T1000 (cell line): ENCODE measurements at places on chromosomes 4 and X.
A peak's percentile ranks its signal among the peaks of the same experiment; 100 is the strongest.

DNA sequence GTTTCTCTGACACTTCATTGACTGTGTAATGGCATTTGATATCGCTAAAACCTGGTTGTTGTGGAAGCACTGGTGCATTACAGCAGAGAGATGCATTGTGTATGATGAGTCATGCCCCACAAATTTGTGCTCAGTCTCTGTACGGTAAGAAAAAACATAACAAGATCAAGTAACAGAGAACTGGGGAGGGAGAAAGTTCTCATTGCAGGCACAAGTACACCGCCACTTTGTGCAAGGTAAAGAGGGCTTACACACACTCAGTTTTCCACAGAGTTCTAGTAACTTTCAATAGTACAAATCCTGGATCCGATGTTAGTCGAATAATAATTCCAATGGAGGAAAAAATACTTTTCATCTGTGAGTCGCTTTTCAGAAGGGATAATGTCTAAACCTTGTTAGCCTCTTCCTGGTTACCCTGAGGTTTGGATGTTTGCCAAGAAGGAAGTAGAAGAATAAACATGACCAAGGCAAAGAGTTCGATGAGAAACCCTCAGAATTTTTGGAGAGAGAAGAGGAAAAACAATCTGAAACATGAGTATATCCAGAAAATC is 512.5 kb upstream of the SLIT2 start:
- peak; percentile 62 for DNase-seq

- DNase-seq, result no peak
Measured at GRCh38 chrX:39519566-39520301, 578.0 kb downstream of the BCOR start.

DNA sequence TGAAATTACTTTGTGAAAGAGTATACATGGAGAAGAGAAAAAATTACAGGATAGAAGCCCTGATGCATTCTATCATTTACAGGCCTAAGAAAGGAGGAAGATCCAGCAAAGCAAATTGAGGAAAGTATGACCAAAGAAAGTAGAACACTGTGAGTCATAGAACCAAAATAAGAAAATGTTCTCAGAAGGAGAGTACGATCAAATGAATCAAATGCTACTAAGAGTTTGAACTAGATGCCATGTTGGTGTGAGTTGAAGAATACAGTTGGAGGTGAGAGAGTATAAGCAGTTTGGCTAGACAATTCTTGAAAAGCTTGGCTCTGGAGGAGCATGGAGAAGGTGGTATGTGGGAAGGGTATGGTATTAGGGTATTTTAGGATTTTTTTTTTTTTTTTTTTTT is 161.8 kb downstream of the RPA4 start:
- DNase-seq, result no peak

DNA sequence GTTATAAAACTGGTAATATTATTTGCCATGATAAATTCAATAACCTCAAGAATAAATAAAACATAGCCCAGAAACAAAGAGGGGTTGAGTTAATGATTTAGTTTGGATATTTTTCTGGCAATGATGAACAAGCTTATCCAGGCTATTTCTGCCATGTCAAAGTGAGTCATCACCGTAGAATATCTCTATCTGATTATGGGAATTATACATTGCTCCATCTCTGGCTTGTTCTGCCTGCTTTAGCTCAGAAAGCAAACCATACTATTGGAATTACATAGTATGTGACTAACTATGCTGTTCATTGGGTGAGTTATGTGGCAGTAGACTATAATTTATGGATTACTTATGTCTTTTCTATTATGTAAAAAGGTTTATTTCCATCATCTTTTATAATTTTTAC is 680.1 kb upstream of the AADAT start:
- DNase-seq, result no peak

GRCh38 chr4:150694438-150694837 is 112.5 kb downstream of the MAB21L2 start:
- no peak for DNase-seq

DNA sequence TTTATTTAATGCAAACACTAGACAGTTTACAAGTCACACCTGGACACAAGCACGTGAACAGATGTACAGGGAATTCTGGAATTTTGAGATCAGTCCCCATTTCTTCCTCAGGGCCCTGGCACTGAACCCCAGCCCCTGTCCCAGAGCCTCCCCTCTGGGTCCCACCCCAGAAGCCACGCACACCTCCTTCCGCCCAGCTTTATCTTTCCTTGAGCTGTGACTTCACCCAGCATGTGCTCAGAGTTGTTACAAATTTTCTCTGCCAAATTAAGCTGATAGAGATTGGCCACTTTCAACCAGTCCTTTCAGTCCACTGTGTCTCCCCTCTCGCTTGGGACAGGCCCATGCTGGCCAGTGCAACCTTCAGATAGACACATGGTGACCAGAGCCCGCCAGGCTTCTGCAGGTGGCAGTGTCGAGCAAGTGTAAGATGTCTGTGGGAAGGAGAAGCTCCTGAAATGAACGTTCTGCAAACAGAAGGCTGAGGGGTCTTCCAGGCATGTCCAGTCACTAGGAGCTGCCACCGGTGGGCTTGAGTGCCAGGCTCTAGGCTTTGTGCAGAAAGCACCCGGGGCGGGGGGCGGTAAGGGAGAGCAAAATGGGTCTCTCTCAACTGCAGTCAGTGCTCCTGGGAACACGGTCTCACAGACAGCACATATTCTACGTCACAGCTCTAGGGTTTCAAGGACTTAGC is 73.3 kb downstream of the MTMR1 start:
- DNase-seq, result no peak

- DNase-seq, result peak; percentile 40
Measured at GRCh38 chr4:61201561-61201960, 1.4 kb downstream of the ADGRL3 start.

GRCh38 chrX:16892504-16893362 is 22.6 kb upstream of the RBBP7 start:
- no peak for DNase-seq

DNA sequence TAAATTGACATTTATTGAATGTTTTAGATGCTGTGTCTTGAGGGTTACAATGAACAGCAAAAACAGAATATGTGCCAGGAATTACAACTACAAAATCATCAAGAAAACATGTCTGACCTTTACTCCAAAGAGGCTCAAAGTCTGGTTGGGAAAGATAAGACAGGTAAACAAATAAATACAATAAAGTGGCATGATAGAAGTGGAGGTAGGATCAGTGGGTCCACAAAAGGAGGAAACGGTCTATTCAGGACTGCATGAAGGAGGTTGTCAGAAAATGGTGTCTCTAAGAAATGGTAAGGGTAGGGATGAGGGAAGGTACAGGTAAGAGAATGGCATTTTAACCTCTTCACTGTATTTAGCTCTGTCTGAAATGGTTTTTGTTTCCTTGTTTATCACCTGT is 3.8 kb downstream of the ARHGEF38 start:
- DNase-seq, result no peak

GRCh38 chrX:130034178-130034577 is 51.7 kb downstream of the BCORL1 start:
- no peak for DNase-seq

DNA sequence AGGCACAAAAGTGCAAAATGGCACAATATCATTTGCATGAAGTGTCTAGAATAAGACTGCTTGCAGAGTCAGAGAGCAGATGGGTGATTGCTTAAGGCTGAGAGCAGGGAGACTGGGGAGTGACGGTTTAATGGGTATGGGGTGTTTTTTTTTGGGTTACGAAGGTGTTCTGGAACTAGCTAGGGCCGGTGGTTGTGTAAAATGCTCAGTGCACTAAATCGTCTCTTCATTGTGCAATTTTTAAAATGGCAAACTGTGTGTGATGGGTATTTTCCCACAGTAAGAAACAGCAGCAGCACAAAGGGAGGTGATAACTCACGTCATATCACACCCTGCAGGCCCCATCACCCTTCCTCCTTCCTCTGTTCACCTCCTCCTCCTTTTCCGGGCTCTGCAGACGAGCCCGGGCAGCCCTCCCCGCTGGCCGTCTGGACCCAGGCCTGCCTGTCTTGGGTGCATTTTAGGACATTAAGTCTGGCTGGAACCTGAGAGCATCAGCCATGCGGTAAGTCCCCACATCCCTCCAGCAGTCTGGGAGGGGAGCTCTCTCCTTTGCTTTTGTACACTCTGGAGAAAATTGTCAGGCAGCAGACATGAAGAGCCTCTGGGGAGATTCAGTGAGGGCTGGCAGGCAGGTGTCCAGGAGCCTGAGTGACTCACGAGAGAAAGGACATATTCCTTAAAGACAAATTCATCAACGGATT is 42.7 kb downstream of the ASMT start:
- DNase-seq, result peak; percentile 18

DNA sequence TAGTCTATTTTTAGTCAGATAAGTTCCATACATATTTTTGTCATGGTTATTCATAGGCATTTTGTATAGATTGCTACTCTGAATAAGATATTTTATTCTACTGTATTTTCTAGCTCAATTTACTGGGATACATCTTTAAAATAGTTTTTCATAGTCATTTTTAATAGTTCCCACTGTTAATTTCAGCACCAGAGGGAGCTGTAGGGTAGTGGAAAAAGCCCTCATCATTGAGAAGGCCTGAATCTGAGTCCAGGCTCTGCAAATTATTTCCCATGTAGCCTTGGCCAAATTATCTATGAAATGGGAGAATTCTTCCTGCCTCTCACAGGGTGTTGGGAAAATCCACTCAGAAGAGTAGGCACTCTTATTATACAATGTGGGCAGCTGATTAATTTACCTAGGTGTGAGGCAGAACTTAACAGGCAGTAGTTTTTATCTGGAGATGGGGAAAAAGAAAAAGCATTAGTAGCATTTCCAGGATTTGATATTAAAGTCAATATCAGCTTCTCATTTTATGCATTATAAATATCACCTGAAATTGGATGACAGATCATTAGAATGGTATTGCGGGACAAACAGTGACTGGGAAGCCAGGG is 102.9 kb upstream of the PAQR3 start:
- DNase-seq, result no peak

DNA sequence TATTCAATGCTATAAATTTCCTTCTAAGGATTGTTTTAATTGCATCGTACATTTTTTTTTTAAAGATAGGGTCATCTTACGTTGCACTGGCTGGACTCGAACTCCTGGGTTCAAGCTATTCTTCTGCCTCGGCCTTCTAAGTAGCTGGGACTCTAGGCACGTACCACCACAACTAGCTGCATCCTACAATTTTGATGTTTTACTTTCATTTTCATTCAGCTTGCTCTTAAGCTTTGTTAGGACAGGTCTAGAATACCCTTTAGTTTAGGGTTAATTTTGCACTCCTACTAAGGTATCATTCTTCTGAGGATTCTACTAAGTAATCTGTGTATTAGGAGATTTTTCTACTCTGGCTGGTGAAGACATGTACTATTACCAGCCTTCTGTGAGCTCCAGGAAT is 50.2 kb upstream of the C1GALT1C1 start:
- no peak for DNase-seq

DNA sequence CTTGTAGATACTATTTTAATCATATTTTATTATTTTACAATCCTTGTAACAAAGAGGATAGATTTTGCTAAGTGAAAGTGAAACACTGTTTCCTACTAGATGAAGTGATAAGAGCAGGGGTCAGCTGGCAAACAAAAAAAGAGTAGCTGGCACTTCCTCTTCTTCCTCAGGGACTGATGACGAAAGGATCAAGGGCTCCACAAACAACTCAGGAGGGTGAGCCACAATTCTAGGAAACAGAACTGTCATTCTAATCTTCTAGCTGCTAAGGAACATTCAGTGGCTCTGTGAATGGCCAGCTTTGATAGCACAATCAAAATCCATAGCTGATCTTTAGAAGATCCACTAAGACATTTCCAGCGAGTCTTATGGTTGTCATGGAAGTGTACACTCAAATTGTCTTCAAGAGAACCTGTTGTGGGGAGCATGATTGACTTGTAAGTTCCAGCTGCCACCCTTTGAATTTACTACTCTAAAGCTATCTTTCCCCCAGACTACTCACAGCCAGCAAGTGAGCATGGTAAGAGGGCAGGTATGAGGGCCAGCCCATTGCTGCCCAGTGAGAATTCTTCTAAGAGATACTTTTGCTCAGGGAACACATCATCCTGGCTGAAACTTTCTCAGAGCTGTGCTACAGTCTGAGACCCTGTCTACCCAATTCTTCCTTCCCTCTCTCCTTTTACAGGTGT is 275.7 kb upstream of the RASGEF1B start:
- DNase-seq, result no peak

DNA sequence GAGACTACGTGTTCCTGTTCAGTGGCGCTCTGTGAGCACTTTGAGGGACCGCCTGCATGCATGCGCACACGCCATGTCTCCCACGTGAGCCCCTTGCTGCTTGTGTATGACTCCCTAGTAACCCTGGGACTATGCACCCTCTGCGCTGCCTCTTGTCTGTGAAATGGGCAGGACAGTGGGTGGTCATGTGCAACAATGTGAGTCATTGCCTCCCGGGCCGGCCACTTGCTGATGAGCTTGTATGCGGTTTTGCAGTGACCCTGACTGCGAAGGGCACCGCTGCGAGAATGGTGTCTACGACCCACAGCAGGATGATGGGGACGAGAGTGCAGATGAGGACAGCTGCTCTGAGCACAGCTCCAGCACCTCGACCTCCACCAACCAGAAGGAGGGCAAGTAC is 61.4 kb downstream of the TNIP2 start:
- no peak for DNase-seq

- no peak for DNase-seq
Measured at GRCh38 chr4:122666527-122667245, 45.8 kb upstream of the IL21 start.

- peak; percentile 53 for DNase-seq
Measured at GRCh38 chr4:16897991-16898827, at the start of gene LDB2. LDB2 (minus strand) TSS chr4:16898645.

DNA sequence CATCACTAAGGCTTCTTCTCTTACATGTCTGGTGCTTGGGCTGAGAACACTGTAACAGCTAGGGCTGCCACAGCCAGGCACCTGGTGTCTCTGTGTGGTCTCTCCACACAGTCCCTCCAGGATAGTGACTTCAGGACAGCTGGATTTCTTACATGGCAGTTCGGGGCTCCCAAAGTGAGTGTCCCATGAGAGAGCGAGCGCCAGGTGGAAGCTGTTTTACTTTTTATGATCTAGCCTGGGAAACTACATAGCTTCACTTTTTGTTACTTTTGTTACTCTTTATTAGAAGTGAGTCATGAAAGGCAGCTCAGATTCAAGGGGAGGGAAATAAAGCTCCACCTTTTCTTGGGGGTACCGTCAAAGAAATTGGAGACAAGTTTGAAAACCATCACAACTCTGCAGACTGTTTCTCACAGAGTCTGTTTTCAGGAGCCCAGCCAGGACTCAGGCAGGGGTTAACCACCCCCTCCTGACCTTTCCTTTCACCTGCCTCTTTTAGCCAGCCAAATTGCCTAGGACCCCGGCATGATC is 373.0 kb downstream of the MID1IP1 start:
- DNase-seq, result no peak

- DNase-seq, result no peak
Measured at GRCh38 chrX:154738011-154738738, 12.7 kb downstream of the GAB3 start.

DNA sequence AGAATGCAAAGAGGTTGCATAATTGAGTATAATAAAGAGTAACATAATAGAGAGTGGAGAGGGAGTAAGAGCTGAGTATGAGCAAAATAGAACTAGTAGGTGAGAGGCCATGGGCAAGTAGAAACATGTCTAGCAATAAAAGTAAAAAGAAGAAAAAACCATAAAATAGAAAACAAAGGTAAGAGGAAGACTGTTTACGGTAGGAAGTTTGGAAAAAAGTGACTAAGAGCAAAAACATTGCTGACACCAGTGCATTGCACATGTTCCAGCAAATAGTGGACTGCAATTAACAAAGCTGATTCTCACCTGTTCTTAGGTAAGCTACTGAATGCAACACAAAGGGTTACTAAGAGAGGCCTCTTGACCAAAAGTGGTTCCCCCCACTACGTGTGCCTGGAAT is 202.9 kb downstream of the TEX13A start:
- DNase-seq, result no peak

- no peak for DNase-seq
Measured at GRCh38 chr4:94307231-94307871, 35.3 kb downstream of the HPGDS start.

- no peak for DNase-seq
Measured at GRCh38 chr4:81565142-81565870, 93.6 kb upstream of the RASGEF1B start.
